ENCODE measurements at places on chromosomes 13 and 19.

DNA sequence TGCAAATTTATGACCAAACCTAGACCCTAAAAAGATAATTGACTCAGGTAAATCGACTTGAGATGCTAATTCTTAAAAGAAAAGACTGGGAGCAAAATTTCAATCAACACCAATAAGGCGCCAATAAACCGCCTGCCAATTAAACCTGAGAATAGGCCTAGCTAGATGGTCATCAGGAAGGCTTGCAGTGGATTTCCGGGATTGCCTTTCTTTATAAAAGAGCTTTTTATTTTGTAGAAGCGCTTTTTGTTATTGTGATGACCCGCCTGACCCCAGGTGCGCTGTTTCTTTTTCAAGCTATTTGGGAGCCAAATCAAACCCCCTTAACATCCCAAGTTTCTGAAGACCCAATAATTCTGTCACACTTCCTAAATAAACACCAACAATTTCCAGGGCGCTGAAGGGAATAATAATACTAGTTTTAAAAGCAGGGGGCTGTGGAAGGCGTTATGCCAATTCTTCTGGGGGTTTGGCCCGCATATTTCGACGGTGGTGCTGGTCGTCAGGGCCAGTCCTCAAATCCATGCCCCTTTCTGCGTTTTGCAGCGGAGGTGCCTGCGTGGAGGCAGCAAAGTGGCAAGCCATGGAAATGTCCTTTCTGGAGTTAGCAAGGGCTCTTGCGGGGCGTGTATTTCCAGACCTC lies 2.9 kb upstream of the ZIC5 start:
- DNase-seq, result no peak

GRCh38 chr13:42367831-42368230 lies 95.9 kb downstream of the AKAP11 start:
- DNase-seq, result no peak

DNA sequence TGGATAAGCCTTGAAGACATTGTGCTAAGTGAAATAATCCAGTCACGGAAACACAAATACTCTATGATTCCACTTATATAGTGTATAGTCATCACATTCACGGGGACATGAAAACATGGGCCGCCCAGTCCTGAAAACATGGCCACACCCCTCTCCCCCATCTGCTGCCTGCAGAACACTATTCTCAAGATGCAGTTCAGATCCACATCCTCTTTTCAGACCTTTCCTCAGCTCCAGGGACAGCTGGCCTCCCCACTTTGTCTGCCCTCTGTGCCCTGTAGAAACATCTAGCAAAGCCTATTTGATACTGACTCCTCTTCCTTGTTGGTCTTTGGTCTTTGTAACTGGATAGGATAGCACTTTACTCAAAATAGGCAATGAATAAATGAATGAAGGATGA lies 8.3 kb downstream of the RFX2 start:
- DNase-seq, result no peak

DNA sequence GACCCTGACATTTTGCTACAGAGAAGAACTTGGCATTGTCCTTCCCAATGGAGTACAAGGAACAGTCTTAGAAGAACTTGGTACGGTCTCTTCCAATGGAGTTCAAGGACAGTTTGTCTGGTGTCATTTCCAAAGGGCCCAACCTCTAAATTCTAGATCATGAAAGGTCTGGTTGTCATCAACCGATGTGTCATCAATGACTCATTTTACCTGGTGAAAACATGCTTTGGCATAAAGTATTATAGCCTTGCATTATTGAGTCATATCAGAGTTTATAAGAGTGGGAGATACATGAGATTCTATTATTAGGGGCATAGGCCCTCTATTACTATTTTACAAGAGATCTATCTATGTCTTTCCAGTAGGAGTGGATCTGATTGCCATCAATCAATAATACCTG lies 4.3 kb downstream of the CYP2B6 start:
- no peak for DNase-seq

GRCh38 chr19:5343848-5344247 lies 3.2 kb upstream of the PTPRS start:
- no peak for DNase-seq

Measured in nucleus accumbens (tissue), 56 donors.